ENCODE measurements at places on chromosomes 7 and 10.

DNA sequence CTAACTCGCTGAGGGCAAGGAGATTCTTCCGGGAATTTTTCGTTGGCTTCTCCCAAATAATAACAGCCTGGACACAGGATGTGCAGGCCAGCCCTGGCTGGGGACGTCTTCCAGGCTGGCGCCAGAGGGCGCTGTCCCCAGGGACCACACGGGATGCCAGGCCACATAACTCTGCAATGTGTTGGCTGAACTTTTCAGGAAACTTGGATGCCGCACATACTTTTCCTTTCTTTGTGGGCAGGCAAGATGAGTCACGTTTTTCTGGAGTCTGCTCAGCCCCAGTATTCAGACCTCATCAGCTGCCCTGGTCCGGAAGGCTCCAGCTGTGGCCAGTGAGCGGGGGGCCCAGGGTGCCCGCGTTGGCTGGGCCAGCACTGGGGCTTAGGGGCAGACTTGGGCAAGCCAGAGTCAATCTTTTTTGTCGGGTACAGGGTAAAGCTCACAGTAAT, 122.7 kb downstream of the PRKAG2 start:
- no peak for DNase-seq

GRCh38 chr10:94358480-94358879, 4.3 kb downstream of the NOC3L start:
- DNase-seq = no peak

GRCh38 chr10:117427356-117427755, 52.1 kb upstream of the PDZD8 start:
- no peak for DNase-seq

DNA sequence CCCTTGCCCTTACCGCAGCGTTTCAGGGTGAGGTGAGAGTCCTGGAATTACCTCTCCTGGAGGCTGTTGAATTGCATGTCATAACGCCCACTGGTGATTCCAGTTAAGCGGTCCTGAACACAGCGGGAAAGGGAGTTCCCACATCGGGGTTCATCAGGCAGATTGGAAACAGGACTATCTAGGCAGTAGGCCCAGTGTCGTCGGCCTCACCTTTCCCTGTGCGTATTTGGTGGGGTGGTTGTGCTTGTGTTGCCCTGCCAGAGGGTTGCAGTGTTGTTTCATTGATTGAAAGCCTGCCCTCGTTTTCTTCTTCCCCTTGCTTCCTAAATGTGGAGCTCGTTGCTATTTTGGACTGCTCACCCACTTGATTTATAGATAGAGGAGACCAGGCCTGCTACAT, 10.6 kb upstream of the SUN1 start:
- no peak for DNase-seq

DNA sequence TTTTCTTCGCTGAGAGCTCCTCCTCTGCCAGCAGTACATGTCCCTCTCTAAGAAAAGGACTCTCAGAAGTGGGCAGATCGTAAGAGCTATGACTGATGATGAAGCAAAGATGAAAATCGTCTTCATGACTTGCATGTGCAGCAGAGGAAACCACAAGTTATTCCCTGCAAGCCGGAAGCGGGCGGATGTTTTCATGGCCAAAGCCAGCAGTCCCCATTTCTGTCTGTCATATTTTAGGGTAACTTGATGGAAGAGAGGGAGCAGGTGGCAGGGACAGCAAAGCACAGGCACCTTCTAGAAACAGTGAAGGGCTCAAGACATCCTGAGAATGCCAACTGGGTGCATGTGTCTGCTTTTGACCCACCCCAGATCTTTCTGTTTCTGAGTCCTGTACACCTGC, 19.9 kb downstream of the KLF6 start:
- DNase-seq = no peak

- no peak for DNase-seq
Observed at GRCh38 chr10:74486659-74487058, 335.6 kb downstream of the ADK start.

- DNase-seq = no peak
Observed at GRCh38 chr10:131073469-131074035, 238.0 kb downstream of the TCERG1L start.

DNA sequence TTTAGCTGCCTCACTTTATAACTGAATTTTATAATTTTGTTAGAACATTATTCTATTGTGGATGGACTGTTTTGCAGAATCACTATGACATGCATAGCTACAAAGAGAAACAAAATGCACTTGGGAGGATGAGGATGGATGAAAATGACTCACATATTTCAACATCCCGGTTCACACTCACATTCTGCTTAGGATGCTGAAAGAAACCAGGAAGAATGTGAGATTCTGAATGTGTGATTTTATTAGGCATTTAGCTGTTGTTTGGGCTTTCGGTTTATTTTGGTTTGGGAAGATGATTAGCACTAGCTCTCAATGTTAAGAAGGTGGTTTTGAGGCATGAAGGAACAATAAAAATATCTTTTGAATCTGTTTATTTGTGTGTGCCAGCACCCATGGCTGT, 235.5 kb downstream of the SEMA3E start:
- DNase-seq = no peak

DNA sequence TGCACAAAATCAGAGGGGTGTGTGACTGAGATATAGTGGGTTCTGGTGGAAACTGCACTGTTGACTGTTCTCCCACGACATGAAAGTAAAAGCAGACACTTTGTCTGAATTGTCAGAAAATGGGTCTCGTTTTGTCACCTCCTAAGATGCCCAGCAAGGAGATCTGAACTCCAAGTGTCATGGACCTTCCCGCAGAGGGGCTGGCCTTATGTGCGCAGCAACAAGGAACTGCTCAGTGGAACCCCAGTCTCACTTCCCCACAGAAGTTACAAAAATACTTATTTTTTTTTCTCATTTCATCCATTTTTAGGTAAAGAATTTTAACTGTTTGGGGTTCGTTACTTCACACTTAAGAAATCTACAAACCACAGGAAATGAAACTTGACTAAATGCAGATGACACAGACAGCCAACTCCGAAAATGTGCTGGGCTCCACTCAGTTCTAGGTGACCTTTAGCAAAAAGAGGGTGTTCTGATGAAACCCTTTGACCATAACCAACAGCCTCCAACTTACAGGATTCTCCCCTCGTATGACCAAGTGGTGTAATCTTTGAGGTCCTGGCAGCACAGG, 115.0 kb downstream of the FAM107B start:
- no peak for DNase-seq

DNA sequence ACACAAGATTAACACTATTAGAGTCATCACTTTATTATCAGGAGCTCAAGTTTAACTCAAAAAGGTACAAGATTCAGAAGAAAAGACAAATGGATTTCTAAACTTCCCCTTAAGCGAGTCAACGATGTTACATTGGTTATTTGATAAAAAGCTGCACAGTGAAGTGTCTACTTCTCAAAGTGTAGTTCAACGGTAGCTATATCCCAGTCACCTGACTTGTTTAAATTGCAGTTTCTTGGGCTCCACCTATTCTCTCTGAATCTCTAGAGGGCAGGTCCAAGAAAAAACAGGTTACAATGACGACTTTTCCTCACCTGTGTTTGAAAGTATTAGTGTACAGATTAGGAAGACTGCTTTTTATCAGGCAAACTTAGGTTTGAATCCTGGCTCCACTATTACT, 16.6 kb downstream of the MINDY3 start:
- DNase-seq = no peak

- no peak for DNase-seq
Observed at GRCh38 chr7:47446871-47447466, 134.9 kb downstream of the TNS3 start.

- no peak for DNase-seq
Observed at GRCh38 chr7:20304366-20304765, 26.3 kb upstream of the ITGB8 start.

DNA sequence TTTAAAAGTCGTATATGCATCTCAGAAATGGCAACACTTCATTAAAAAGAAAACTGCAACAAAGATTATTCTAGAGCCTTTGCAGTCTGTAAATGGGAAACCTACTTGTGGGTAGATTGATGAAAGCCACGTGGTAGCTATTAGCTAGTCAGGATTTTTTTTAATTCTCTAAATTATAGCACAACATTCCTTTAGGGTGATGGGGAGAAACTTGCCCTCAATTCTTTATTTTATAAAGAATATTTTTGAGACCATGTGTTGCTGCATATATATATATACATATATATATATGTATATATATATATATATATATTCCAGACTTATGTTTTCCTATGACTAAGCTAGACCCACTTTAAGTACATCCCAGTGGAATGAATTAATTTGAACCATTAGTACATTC, 118.0 kb downstream of the PPP1R3A start:
- DNase-seq = no peak

- DNase-seq = no peak
Observed at GRCh38 chr7:10120936-10121335, 852.7 kb upstream of the PHF14 start.

GRCh38 chr7:35605760-35606159, 89.2 kb downstream of the HERPUD2 start:
- DNase-seq = no peak

DNA sequence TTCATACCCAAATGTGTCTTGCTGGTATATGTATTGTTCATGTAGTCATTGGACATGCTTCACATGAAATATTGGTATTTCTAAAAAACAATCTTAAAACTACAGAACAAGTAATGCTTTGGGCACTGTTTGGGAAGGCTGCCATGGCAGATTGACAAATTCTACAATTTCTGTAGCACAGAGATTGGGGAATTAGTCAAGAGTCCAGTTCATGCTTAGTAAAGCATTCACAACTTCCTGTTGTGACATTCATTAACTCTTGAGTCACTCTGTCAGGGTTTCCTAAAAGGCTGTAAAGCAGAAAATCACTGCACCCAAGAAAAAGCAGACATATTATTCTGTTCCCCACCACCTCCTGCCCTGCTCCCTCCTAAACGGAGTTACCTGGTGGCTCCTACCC, 398.9 kb downstream of the PHTF2 start:
- DNase-seq = no peak

DNA sequence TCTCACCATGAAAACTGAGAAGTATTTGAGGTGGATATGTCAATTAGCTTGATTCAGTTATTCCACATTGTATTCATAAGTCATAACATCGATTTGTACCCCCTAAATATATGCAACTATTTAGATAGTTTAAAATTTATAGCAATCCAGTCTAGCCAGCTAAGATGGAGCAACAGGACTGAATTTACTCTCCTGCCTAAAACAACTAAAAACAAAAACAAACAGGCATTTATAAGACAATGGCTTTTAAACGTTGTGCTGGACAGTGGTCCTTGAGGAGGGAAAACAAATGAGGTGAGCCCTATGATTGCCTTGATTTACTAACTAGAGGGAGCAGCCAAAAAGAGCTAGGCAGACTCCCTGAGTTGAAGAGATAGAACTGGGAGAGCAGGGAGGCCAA, 814 bp upstream of the GPAM start:
- DNase-seq = no peak

GRCh38 chr7:26685606-26686005, 178.8 kb downstream of the SKAP2 start:
- no peak for DNase-seq

GRCh38 chr7:118009419-118009818, 136.2 kb upstream of the CTTNBP2 start:
- DNase-seq = no peak

- no peak for DNase-seq
Observed at GRCh38 chr10:5311617-5312016, 53.1 kb upstream of the UCN3 start.

DNA sequence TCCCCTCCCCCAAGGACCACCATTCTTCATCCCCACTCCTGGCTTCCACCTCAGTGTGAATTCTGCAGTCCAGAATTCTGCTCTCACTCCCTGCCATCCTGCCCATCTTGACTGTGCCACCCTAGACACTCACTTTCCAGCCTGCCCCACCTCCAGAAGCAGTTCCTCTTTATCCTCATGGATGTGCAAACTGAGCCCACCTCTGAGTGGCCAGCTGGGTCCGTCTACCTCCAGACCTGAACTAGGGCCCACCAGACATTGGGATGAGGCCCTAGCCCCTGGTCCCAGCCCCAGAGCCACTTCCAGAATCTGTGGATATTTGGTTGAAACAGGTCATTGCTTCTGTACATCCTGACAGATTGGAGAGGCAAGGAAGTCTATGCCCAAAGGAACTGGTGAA, 58.5 kb downstream of the GRID1 start:
- DNase-seq = no peak

DNA sequence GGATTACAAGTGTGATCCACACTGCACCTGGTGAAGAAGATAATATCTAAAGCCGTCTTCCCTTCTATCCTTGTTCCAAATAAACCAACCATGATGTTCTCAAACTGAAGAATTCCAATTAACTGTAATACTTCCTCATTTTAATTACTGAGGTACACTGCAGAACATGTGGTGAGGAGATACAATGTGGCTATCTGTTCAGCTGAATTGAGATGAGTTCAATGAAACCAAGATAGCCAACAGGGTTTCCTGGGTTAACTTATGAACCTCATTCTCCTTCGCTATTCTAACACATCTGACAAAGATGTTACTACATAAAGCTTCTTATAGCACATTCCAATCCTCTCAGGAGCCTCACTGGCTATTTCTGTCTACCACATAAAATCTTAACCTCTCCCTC, 75.5 kb downstream of the RAPGEF5 start:
- no peak for DNase-seq

DNA sequence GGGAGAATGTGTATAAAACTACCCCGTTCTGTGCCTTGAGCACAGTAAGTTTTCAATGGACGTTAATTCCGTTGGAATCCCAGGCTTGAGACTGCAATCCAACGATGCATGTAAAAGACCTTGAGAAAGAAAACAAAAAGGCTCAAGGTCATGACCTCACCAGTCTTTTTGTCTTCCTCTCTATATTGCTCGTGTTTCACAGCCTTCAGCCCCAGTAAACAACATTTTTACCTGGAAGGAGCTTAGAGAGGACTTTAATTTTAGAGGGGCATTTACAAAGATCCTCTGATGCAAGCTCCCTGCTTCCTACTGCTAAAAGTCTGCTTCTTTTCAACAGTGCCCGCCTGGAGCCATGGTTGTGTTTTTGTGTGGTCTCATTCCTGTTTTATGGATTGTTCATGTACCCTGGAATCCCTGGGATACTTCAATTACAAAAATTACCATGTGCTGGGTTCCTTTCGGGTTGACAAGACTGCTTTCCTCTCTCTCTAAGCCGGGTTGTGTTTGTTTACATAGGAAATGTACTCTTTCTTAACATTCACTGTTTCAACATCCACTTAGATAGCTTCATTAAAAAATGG, 320.1 kb upstream of the NFE2L3 start:
- DNase-seq = no peak

DNA sequence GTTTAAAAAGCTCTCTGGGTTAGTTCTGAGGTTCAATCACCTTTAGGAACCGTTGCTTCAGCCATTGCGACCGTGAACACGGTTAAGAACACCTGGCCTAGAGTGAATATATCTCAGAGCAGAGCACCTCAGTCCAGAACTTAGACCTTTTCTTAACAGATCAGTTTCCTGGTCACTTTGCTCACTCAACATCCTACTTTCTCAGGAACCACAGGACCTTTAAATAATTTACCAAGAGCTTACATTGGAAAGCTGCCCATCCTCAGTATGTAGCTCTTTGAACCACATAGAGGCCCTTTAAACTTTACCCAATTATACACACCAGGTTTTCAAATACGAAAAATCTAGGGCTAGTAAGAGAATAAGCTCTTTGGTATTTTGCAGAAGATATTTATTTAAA, 153.2 kb downstream of the NRBF2 start:
- DNase-seq = no peak

GRCh38 chr7:88485821-88486220, 179.1 kb upstream of the STEAP4 start:
- no peak for DNase-seq
